ENCODE measurements at places on chromosomes 13 and 19.

- DNase-seq = no peak
These were observed 34.3 kb upstream of the TNFSF11 start for GRCh38 chr13:42539670-42540069.

- no peak for DNase-seq
These were observed 38.4 kb downstream of the RFX2 start for GRCh38 chr19:6071875-6072274.

DNA sequence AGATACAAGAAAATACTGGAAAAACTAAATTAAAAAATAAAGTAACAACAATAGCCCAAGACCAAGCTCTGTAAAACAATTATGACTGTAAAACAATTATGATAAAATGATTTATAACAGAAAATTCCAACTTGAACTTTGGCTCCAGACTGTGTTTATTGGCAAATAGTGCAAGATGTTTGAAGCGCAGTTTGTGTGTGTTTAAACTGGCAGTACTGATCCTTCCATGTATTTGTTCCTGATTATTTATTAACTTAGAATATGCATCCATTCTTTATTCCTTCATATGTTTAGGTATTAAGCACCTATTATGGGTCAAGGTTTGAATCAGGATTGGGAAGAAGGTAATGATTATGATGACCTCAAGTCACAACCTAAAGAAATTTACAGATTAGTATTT, 37.8 kb downstream of the ZNF582 start:
- DNase-seq = no peak

- no peak for DNase-seq
These were observed 1156.5 kb downstream of the OLFM4 start for GRCh38 chr13:54185101-54185500.

- DNase-seq = no peak
These were observed 3.5 kb upstream of the SIGLEC7 start for GRCh38 chr19:51138549-51138979.

DNA sequence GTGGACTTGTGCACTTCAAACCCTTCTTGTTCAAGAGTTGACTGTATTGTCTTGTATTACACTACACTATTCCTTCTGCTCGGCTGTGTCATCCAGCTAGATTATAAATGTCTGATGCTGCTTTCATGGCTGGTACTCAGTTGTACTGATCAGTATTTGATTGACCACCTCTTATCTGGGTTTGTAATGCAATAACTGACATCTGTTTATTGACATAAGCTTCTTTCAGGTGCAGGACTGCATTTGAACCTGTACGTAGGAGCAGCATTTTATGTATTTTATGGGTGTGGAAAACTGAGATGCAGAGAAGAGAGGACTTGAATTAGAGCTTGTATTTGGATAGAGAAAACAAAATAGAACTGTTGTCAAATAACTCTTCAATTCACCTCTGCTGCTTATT, 309.2 kb downstream of the FGF9 start:
- DNase-seq = no peak

DNA sequence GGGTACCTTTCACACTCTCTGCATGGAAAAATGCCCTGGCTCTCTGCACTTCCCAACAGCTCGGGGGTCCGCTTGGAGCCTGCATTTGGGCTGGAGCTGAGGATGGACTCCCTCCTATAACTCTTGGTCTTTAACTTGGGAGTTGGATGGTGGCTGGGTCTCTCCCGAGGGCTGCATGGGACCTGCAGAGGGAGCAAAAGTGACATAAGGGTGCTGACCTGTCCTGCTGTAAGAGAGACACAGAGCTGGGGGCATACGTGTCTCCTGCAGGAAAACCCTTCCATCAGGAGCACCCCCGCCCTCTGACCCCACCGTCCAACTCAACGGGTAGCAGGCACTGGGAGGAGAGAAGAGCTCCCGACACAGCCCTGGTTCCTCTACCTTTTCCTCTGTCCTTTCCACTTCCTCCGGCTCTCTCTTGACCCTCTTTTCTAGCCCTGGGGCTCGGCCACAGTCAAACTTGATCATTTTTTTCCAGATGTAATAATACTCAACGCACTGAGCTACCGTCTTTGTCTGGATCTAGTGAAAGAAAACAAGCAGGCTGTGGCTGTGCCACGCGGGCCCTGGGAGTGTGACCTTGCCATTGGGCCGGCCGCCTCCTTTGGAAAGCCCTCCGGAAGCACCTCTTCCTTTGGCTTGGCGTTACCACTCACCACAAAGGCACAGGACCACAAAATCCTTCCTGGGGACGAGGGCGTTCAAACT, 6.8 kb upstream of the NAPA start:
- no peak for DNase-seq

DNA sequence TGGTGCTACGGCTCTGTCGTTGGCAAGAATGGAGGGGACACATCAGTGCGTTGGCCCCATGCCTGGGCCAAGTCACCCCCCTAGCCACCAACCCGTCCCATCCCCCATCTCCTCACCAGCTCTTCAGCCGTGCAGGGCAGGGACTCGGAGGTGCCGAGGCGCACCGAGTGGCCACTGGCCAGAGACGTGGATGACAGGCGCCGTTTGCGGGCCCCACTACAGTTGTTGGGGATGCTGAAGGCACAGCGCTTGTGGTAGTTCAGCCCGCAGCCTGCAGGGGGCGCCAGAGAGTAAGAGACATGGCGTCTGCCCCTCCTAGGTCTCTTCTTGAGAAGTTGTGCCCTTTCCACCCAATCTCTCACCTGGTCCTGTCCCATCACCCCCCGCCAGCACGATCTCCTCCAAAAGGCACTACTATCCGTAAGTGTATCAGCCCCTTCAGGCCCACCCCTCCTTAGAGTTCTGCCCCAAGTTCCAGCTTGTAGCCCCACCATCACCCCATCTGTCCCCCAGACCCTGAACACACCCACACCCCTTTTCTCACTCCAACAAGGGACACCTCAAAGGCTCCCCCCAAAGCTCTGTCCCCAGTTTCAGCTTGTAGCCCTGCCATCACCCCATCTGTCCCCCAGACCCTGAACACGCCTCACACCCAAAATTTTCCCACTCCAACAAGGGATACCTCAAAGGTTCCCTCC, 12.4 kb downstream of the PRKD2 start:
- no peak for DNase-seq
